ENCODE measurements at places on chromosomes 6 and 20. TPM values are rescaled to one million over a fixed set of nuclear protein-coding genes. Genes with fewer than 3 reads are reported as not detected.

DNA sequence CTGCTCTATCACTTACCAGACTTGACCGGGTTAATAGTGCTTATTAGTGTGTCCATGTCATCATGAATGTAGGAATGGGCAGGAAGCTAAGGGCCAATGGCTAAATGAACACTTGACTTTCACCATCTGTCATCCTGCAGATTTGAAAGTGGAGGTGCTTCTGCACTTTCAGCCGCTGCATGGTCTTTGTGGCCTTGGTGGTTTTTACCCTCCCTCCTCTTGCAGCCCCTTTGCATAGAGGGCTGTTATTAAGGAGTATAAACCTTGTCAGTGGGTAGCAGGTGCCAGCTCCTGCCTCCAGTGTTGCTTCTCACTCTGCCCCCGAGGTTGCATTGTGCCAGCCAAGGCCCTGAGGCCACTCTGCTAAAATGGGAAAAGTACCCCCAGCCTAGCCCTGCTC, 122.2 kb upstream of the TNFAIP3 start:
- no peak for DNase-seq

GRCh38 chr20:23270382-23270911, 80.1 kb upstream of the NXT1 start:
- no peak for DNase-seq

DNA sequence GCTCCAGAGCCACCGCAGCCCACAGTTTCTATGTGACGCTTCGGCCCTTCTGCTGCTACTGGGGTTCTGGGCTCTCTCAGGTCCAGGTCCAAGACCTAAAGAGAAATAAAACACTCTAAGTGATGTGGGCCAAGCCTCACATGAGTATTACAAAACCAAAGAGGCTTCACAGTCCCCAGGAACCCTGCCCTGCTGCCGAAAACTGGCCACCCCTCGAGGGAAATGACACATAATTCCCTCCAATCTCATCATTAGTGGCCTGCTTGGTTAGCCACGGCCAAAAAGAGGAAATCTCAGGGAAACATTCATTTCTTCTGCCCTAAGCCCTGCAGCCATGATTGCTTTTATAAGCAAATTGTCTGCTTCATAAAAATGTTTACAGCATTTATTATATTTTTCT, 32.5 kb downstream of the DLL1 start:
- no peak for DNase-seq

- no peak for DNase-seq
Observed at GRCh38 chr6:167161851-167162467, 4.2 kb upstream of the GPR31 start.

Gene FOXF2
- total RNA-seq: not detected

DNA sequence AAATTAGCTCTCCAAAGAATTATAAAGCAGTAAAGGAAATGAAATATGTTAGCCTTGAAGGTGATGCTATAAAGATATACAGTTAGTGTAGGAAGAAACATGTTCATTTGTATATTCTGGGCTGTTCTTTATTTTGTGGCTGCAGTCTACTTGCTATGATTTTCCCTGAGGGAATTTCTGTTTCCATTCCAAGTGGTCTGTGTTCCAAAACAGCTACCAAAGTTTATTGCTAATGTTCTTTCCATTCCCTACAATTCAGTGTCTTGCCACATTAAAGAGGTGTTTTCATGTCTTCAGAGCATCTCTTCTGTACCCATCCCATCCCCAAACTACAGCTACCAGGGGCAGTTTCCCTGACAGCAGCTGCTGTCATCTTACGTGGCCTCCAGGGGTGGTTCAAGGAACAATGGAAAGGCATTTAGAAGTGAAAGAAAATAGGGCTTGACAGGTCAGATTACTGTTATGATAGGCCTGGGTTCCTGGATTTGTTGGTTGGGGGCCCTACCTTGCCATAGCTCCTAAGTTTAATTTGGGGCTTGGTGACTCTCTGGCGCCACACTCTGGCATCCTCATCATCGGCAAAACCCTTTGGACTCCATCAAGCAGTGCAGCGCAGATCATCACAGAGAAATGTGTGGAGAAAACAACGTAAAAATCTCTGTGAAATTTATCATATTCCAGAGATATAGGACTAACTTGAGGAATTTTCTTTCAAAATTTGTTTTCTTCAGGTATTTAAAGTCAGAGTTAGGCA, 33.8 kb upstream of the AIG1 start:
- DNase-seq: peak; percentile 7

DNA sequence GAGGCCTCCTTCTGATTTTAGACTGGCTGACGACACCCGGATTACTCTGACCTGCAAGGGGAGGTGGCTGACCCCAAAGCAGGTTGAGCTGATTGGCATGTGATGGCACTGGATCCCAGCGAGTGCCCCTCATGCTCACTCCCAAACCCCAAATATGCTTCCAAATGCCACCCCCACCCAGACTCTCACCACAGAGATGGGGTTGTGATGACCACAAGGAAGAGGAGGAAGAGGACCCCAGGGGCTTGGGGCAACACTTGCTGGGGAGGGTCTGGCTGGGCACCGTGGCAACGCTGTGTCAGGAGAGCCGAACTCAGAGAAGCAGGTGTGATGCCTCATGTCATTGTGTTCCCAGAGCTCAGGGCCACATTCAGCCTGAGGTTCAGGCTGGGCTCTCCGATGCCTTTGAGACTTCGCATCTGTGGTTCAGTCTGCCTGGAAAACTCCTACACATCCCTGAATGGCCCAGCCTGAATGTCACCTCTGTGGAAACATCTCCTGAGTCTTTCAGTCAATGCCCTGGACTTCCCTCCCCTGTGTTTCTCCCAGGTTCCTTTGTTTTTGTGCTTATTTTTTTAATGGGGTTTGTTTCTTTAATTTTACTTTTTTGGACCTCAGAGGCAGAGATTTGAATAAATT, 169.1 kb upstream of the PMEPA1 start:
- DNase-seq: no peak

DNA sequence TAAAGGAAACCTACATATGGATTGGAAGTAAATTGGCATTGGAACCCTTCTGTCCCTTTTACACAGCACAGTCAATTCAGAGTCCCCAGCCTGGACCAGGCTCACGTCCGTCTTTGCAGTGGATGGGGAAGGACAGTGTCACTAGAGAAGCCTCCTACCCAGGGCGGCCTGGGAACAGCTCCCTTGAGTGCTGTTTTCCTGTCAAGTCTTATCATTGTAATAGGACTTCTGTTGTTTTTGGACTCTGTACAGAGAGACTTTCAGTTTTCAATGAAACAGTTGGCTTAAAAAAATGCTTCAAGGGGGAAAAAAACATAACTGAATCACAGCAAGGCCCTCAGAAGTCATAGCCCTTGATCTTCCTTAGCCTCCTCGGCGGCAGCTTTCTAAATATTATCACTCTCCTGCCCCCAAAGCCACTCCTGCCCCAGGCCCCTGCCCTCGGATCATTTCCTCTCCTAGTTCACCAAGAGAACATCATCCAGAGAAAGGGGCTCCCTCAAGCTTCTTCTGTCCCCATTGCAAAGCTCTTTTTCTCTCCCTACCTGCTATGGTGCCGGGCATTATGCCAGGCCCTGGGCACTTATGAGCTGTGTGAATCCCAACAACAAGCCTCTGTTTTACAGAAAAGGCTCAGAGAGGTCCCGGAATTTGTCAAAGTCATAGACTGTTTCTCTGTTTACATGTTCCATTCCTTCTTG, 37.8 kb upstream of the CNKSR3 start:
- DNase-seq: no peak

Gene IL17F
- total RNA-seq: not detected

DNA sequence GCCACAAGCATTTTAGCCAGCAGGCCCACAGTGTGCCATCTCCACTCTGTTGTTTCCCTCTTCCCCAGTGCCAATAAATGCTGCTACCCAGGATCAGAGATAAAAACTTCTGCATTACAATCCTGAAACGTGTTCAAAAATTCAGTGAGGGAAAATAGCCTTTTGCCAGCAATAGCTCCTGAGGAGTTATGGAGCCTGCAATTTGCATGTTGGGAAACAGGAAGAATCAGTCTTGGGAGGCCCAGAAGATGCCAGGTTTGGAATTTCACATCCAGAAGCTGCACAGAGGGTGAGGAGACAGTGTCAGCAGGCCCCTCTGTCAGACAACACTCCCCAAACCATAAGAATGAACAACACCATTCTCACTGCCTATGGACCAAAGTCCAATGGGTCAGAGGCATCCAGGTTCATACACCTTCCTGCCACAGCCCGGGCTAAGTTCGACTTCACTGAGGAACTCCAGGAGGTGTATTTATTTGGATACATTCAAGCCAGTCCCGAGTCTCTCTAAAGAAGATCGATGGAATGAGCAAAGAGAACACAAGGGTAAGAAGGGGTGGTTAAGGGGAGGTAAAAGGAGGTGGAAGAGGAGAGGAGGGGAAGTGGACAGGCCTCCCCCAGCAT, 20.8 kb downstream of the RRBP1 start:
- DNase-seq: no peak

- no peak for DNase-seq
Observed at GRCh38 chr20:8490076-8490830, 358.2 kb downstream of the PLCB1 start.

- DNase-seq: no peak
Observed at GRCh38 chr20:34515484-34516246, 557 bp upstream of the DYNLRB1 start.

DNA sequence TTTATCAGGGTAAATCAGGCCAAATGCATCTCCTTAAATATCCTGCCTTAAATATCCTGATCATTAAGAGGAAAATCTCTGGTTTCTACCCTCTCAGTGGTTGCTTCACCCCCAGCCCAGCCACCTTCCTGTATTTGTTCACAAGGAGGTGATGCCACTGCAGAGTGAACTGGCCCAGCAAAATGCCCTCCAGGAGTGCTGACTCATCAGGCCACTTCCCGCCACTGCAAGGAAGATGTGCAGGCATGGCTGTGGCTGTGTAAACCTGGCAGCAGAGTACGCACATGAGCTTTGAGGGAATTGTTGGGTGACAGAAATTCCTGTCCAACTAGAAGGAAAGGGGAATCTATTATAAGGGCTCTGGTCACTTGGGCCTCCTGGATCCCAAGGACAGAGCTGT, 13.8 kb downstream of the NQO2 start:
- DNase-seq: no peak

- DNase-seq: no peak
Observed at GRCh38 chr20:22560817-22561216, 23.6 kb downstream of the FOXA2 start.

DNA sequence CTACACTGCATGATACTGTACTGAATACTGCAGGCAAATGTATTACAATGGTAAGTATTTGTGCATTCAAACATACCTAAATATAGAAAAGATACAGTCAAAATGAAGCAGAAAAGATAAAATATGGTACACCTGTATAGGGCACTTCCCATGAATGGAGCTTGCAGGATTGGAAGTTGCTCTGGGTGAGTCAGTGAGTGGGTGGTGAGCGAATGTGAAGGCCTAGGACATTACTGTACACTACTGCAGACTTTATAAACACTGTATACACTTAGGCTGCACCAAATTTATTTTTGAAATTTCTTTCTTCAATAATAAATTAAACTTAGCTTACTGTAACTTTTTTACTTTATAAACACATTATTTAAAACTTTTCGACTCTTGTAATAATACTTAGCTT, 213.1 kb downstream of the ATXN1 start:
- DNase-seq: no peak

GRCh38 chr20:50347284-50348063, 156.8 kb downstream of the CEBPB start:
- DNase-seq: no peak

Gene LAMA2
- total RNA-seq: 8.2 TPM

Gene LGSN
- 0.30 TPM for total RNA-seq
